ENCODE measurements at places on chromosomes 1 and 21.

DNA sequence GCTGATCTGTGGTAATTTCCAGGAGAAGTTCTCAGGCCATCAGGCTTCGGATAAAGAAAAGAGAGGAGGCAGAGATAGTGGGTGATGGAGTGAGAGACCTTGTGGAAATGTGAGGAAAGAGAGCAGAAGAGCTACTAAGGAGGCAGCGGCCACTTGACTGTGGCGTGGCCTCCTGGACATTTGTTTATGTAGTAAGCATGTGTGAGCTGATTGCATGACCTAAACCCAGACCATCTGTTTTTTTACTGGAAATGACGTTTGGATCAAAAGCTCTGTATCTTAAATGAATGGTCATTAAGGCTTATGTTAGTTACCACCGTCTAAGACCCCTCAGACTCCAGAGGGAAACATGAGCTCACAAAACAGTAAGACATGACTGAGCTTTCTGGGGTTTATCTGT, 13.6 kb downstream of the ATP1B1 start:
- DNase-seq: no peak

GRCh38 chr1:233904633-233905415, at the start of gene SLC35F3:
TSS of gene SLC35F3 (plus strand) at chr1:233904676.
- DNase-seq: peak; percentile 84

GRCh38 chr1:11714831-11715575, 20.9 kb upstream of the AGTRAP start:
- no peak for DNase-seq

GRCh38 chr21:37974081-37974480, 57.8 kb upstream of the KCNJ6 start:
- peak; percentile 5 for DNase-seq

GRCh38 chr21:44765231-44766013, 36.2 kb downstream of the UBE2G2 start:
- peak; percentile 63 for DNase-seq

GRCh38 chr1:156050376-156050775, 3.2 kb downstream of the UBQLN4 start:
- DNase-seq: no peak

- peak; percentile 61 for DNase-seq
Observed at GRCh38 chr1:85289848-85290335, 13.5 kb upstream of the BCL10 start.

- no peak for DNase-seq
Observed at GRCh38 chr21:38652396-38652795, 153.3 kb upstream of the ETS2 start.

GRCh38 chr21:19018529-19018928, 614.9 kb upstream of the TMPRSS15 start:
- DNase-seq: no peak

DNA sequence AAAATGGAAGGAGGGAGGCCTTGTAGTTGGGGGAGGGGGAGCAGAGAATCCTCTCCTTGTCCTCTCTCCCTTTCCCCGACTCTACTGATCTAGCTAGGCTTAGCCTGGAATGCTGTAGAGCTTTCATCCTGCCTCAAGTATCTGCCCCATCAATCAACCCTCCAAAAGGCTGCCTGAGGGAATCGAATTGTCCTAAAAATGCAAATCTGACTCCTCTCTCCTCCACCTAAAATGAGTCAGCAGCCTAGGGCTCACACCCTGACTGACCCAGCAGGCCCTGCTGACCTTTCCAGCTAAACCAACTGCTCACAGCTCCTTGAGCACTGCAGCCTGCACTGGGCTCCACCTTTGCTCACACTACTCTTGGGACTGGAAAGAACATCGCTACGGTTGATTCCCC, 2.8 kb downstream of the HPDL start:
- DNase-seq: peak; percentile 34

DNA sequence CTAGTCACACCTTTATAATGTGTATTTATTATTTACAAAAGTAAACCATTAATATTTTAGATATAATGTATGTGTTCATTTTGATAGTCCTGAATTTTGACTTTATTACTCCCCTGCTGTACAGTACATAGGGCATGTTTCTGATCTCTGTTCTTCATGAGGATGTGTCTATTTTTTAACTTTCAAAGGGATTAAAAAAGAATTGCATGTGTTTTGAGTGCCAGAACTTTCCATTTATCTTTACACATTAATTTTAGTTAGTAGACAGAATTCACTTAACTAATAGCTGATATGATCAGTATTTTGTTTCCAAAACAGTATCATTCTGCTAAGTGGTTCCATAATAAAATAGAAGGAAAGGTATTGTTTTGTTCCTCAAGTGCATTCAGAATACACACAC, 3.1 kb downstream of the PBX1 start:
- DNase-seq: no peak

DNA sequence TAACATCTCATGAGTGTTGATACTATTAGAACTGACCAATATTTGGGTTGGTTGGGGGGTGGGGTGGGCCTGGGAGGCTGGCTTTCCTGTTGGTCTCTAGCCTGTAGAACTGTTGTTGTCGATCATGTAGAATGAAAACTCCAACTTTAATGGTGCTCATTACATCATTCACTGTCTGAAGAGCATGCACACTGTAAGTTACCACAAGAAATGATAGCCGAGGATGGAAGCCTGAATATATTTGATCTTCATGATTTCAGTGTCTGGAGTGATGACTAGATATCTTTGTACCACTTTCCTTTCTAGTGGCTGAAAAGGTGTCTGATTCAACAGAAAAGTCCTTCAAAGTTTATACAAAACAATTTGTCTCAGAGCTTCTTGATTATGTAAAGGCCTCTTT, 123.6 kb downstream of the XCL2 start:
- DNase-seq: no peak

DNA sequence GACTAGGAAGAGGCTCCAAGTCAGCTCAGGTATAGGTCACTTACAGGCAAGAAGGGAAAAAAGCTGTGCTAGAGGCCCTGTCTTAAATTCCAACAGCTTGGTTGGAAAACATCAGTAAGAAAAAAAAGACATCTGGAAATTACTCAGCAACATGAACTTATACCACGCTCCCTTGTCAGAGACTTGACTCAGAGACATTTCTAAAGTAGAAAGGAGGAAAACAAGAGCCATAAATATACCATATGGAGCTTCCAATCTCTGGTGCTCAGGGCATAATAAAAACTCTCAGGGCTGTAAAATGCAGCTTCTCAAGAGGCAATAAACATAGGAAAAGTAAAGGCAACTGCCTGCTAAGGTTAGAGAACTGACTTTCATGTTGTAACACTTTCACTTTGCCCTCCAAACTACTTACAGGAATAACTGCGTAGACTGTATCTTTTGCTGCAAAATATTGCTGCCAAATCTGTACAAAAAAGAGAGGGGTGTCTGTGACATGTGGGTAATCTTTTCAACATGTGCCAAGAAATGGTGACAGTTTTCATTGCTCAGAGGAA, 14.7 kb downstream of the ATPAF1 start:
- no peak for DNase-seq

DNA sequence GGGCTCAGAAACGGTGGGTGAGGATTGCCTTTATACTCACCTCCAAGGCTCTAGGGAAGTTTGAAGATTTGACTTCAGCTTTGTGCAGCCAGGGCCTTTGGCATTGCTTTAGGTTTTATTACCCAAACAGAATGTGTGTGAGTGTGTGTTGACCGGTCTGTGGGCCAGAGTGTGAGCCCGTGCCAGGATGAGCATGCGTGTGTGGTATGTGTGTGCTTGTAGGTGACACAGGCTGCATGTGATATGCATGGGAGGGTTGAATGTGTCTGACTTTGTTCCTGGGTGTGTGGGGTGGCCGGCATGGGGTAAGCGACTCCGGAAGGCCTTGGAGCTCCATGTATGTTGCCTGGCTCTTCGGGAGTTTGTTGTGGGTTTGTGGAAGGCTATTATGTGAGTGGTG, 160.5 kb downstream of the FOXD2 start:
- no peak for DNase-seq

DNA sequence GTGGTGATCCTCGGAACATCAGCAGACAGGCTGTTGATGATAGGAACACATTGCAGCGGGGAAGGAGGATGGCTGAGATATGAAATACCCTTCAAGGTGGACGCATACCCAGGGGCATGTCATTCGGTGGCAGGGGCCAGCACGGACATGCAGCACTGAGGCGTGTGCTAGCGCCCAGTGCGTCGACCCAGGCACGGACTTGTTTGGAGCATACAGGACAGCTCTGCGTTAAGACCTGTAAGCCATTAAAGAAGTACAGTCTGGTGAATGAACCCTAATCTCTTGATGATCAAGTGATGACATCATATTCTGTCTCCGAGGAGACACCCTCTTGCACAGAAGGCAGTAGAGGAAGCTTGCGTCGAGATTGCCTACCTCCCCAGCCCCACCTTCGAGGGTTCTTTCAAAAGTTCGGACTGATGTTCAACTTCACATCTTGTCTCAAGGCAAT, 63.6 kb upstream of the KIF26B start:
- peak; percentile 40 for DNase-seq

DNA sequence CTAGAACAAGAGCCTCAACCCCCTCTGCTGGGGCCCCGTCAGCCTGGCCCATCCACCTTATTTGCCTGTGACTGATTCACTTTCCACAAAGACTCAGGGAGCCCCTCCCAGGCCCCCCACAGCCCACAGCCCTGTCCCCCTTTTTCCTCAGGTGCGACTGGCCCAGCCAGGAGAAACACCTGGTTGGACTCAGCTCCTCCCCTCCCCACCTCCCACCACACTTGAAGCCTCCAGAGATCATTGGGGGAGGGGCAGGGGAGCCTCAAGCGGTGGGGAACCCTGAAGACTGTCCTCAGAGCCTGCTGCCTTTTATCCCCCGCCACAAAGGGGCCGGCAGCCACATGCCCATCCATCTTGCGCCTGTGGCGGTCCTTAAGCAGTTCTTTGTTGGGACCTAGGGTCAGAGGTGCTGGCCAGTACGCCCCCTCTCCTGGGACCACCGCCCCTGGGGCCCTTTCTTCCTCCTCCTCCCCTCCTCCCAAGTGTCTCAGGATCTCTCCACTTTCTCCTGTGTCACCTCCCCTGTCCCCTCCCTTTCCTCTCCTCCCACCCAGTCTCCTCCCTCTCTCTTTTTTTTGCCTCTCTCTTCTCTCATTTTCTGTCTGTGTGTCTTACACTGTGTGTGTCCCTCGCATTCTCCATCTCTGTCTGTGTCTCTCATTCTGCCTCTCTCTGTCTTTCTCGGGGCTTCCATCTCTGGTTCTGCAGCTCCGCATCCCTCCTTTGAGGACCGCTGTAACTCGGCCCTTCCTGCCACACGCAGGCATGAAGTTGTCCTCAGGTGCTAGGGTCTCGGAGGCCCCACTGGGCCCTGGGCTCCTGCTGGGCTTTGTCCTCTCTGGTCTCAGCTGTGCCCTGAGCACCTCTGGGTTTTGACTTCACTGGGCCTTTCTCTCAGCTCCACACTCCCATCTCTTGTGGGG, 12.2 kb downstream of the CRABP2 start:
- peak; percentile 75 for DNase-seq

- no peak for DNase-seq
Observed at GRCh38 chr1:230216896-230217295, 149.9 kb downstream of the GALNT2 start.

DNA sequence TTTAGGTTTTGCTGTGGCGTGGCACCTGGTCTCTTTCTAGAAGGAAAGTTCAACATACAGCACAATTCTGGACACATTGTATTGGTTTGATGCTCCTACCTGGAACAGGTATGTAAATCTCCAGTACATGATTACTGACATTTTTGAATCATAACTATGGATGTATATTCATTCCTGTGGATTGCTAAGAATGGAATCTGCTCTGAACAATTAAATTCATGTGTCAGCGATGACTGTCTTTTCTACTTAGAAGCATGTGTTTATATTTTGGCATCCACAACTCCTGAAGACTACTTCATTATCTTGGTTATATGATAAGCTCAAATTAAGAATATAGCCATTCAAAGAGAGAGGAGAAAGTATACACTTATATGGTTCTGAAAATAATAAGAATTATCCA, 291.8 kb downstream of the CHRM3 start:
- DNase-seq: peak; percentile 4

DNA sequence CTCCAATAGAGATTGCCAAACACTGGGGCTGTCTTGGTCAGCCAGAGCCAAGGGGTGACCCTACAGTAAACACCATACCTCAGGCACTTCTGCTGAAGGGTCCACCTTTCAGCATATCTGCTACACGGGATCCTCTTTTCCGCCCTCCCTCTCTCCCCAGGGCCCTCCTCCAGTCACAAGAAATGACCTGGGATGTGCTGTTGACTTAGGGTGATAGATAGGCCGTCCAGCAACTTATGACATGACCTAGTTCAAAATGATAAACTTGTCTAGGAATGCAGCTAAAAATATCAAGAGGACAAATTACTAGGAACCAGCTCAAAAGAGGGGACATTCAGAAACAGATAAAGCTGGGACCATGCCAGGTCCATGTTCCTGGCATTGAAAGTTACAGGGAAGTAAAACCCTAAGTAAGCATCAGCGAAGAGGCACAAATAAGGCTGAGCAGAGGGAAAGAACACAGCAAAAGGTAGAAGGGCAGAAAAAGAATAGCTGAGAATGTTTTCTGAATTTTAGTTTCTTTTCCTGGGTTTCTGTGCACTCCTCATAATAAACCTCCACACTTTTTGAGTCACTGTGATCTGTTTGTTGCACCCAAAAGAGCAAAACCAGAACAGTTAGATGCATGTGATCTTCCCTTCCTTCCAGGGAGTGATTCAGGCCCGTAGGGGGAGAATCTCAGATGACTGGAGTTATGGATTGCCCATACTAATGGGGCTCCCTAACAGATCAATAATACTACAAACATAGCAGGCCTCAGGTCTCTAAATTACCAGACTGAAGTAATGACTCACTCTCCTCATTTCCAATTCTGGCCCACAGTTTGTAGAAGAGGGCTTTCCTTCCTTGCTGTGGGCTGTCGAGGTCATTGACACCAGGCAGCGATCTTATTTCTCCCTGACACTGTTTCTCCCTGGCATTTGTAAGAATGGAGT, 48.9 kb upstream of the F3 start:
- no peak for DNase-seq

DNA sequence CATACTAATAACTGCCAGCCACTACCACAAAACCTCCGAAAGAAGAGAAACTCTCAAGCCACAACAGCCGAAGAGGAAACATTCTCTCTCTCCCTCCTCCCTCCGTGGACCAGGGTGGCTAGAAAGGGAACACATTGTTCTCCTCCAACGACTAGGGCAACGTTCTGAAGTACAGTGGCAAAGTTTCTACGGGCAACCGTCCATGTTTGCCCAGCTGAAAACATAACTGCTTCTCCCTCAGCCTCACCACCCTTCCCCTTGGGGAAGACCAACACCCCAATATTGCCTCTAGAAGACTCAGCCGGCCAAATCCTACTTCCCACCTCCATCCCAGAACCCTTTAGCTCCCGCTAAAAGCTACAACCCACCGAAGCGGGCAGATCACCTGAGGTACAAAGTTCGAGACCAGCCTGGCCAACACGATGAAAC, 2.0 kb downstream of the GLUL start:
- DNase-seq: no peak

GRCh38 chr1:164433141-164433817, 125.7 kb upstream of the PBX1 start:
- no peak for DNase-seq

- DNase-seq: peak; percentile 38
Observed at GRCh38 chr1:208445758-208446203, 201.6 kb upstream of the PLXNA2 start.

DNA sequence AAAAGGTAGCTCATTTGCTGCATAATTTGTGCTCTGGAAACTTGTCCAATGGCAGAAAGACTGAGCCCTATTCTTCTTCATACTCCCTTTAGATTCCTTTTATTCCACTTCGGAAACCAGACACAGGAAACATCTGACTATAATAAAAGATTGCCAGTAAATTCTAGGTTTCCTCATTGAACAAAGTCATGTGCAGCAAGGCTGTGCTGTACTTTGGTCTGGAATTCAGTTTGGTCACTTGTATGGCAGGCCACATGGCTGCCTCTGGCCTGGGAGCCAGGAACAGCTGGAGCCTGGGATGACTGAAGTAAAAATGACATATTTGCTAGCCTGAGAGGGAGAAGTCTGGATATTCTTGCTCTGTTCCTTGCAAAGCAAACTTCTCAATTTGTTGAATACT, 79.6 kb downstream of the ST3GAL3 start:
- DNase-seq: no peak

Data from epithelial cell of esophagus (primary cell).